ENCODE measurements at places on chromosomes 6 and 20.

- DNase-seq = no peak
These were observed 24.8 kb downstream of the COL20A1 start for GRCh38 chr20:63317601-63318291.

DNA sequence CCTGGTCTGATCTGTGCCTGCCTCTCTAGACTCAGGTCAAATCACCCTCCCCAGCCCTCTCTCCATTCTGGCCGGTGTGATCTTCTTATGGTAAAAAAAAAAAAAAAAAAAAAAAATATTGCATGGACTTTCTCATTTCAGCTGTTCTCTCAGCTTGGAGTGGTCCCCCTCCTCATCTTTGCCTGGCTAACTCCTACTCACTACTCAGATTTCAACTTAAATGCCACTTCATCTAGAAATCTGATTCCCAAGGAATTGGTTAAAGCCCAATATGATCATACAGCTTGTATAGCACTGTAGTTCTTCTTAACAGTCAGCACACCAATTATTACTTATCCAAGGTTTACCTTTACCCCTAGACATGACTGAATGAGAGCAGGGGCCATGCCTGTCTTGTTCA lies 105.9 kb upstream of the CARMIL1 start:
- DNase-seq = no peak

GRCh38 chr6:88050140-88050818 lies 2.6 kb downstream of the SPACA1 start:
- DNase-seq = no peak

DNA sequence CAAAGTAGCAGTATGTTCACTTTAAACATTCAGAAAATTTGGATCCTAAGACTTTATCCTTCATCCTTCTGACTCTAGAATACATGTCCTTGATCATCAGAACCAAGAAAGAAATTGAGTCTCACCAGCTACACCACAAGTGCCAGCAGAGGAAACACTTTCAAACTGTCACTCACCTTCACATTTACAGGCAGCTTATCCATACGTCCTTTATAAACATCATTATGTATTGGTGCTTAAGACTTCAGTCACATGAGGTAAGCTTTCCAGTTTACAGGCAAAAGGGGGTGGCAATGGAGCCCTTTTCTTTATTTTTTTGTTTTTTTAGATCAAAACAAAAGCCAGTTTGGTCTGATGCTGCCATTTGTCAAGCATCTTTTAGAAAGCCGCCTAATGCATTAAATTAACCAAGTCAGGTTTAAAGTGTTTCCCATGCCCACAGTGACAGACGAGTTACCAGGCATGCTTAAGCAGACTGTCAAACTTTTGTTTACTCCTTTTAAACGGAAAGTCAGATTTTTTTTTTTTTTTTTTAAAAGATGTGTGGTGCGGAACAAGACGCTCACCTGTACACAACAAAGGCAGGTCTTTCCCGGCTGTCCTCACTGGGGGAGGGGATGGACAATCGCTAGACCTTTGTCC lies 952 bp upstream of the BRPF3 start:
- no peak for DNase-seq

- no peak for DNase-seq
These were observed 63.4 kb downstream of the TRAM2 start for GRCh38 chr6:52513464-52513863.

DNA sequence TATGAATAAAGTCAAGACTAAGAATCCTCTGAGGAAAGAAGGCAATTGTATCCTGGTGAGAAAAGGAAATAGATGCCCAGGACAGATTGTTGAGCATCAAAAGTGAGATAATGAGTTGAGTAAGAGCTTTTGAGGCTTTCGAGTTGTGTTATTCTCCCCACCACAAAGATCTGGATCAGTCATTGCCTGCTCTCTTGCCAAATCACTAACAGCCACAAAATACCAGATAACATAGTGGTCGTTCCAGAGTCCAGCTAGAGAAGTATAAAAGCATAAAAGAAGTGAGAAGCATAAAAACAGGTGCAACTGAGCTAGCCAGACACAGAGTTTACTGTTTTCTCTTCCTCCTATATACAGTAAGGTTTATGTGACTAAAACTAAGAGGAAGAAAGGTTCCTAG lies 4.9 kb downstream of the SPINT4 start:
- DNase-seq = no peak

GRCh38 chr20:45100563-45101245 lies at the start of gene KCNS1:
TSS of gene KCNS1 (minus strand) at chr20:45101127. CDS start at chr20:45099236, 1,891 bp downstream.
- DNase-seq = no peak

GRCh38 chr6:162343198-162343935 lies 384.2 kb downstream of the PRKN start:
- DNase-seq = no peak

- no peak for DNase-seq
These were observed 21.7 kb downstream of the KIZ start for GRCh38 chr20:21147593-21147992.

- DNase-seq = no peak
These were observed 40.7 kb downstream of the RGS17 start for GRCh38 chr6:153090241-153090930.

DNA sequence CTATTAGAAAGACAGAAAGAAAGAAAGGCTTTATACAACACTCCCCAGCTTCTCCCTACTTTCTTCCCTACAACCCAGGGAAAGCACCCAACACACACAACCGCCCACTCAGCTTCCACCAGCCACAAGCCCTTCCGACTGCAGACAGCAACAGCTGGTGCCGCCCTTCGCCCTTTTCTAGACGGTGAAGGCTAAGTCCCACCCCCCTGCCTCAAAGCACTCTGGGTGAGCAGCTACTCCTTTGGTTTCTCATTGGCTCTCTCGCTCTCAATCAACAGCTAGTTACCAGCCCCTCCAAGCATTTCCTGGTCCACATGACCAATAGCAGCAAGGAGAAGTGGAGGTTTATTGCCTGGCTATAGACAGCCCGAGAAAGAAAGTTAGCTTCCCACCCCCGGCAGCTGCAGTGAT lies 230.1 kb upstream of the MOCS1 start:
- DNase-seq = no peak

GRCh38 chr20:25695532-25696370 lies 902 bp downstream of the ZNF337 start:
- DNase-seq = no peak

DNA sequence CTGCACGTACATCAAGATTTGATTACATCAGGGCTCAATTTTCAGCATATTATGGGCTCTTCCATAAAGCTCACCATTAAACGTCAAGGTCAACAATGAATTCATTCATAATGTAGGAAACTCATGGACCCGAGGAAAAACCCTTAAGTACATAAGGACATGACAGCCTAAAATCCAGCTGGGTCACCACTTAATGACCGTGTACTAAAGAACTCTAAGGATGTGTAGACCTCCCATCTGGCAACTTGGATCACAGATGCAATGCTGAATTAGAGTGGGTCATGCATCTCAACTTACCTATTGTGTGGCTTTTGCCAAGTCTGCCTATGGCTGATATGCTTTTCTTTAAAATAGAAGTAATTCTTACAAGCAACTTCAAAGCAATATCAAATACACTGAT lies 26.7 kb upstream of the DEFB112 start:
- no peak for DNase-seq

DNA sequence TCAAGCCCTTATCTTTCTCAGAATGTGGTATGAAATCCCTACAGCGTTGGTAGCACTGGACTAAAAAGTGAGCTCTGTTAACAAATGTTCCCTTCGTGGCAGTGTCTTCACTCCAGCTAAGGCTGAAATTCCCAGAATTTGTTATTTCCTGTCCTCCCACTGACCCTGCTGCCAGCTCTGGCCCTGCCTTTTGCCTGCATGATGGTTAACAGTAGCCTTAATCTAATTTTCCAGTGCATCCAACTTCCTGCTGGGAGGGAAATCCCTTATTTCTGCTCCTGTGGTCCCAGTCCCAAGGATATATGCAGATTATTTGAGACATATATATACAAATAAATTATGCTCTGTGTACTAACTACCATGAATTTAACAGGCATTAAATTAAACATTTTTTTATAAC lies 157.2 kb upstream of the CARMIL1 start:
- no peak for DNase-seq

- no peak for DNase-seq
These were observed 60.9 kb downstream of the FYN start for GRCh38 chr6:111812060-111813038.

GRCh38 chr6:156348424-156348823 lies 428.8 kb upstream of the ARID1B start:
- DNase-seq = no peak

DNA sequence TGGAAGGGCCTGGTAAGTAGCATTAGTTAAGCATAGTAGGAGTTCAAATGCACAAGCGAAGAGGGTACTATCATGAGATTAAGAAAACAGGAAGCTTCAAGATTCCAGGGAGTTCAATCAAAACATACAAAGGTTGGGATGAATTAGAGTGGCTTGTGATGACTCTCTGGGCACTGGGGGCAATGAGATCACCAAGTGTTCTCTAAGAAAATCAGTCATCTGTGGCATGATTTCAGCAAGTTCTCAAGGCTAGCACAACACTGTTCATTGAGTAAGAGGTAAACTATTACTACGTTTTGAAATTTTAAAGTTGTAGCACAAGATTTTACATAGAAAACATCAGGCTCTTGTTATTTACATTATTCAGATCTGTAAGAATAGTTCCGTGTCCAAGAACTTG lies 139.7 kb upstream of the FLRT3 start:
- DNase-seq = no peak

- no peak for DNase-seq
These were observed 62.3 kb upstream of the GPR31 start for GRCh38 chr6:167219967-167220512.

DNA sequence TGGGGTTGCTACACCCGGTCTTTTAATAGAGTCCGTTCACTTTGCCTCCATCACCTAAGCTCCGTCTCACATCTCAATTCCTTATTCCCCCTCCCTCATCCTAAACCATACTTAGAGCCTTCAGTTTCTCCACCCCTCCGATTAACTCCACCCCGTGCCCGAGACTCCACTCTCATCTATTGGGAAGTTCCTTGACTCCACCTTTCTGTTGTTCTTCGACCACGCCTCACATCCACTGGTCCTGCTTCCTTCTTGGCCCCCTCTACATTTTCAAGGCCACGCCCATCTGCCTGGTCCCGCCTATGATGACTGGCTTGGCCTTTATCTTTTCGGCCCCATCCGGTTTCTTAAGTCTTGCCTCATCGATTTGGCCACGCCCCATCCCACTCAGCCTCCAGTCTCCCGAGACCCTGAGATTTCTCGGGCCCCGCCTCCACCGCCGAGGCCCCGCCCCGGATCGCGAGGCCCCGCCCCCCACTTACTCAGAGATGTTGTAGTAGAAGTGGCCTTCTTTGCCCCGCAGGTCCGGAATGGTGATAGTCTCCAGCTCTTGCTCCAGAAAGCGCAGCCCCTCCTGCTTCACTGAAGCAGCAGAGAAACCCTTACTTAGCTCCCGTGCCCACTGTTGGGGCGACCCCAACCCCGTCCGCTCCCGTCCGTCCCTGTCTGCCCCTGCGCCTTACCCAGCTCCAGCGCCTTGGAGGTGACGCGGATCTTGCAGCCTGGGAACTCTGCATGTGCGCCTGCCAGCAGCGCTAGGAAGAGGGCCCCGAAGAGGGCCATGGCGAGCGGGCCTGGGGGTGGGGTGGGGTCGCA lies 1.1 kb downstream of the PLTP start:
- DNase-seq = peak; percentile 99

DNA sequence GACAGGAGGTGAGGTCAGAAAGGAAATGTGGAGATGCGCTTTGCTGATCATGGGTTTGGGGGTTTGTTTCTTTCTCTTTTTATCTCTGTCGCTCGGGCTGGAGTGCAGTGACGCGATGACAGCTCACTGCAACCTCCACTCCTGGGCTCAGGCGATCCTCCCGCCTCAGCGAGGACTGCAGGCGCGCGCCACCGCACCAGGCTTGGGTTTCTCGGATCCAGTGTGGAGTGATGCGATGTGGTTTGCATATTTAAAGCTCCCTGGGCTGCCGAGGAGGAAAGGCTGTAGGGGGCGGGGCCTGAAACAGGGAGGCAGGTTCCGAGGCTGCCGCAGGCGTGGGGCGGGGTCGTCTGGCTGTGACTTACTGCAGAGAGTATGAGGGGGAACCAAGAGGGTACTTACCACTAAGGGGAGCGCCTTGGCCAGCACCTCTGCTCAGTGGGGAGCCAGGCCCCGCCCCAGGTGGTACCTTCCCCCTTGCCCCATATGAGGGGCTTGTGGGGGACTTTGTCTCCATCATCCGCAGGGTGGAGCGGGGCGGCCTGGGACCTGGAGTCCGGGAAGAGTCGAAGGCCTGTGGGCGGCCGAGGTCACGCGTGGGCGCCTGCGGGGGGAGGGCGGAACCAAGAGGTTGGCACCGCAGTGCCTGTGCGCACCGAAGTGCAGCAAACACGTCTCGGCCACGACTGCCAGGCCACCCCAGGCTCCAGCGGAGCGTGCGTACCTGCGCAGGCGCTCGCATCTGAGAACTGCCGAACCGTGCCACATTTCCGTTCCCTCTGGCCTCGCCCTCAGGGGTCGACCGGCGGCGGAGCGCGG lies 12.7 kb upstream of the BAK1 start:
- no peak for DNase-seq

GRCh38 chr6:6775074-6775473 lies 186.6 kb downstream of the LY86 start:
- DNase-seq = no peak

DNA sequence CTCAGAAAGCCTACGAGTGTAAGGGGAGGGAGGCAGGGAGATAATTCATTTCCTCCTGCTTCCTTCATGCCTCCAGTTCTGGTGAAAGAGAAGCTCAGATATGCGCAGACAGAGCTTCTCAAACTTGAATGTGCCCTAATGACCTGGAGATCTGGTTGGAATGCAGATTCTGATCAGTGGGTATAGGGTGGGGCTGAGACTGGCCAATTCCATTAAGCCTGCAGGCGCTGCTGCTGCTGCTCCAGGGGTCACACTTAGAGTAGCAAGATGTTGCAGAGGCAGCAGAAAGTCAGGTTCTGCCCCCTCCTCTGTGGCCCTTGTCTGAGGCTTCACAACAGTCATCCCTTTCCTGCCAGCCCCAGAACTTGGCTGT lies 161.0 kb downstream of the DHX35 start:
- DNase-seq = no peak

- DNase-seq = no peak
These were observed 52.8 kb downstream of the TOMM6 start for GRCh38 chr6:41840326-41840725.

GRCh38 chr6:53928641-53929040 lies 133.8 kb downstream of the LRRC1 start:
- DNase-seq = no peak

GRCh38 chr6:138004430-138005287 lies 102.6 kb downstream of the PERP start:
- DNase-seq = no peak

- no peak for DNase-seq
These were observed 102.3 kb downstream of the LYRM2 start for GRCh38 chr6:89536231-89536630.

- DNase-seq = no peak
These were observed 122.9 kb downstream of the SLC35F1 start for GRCh38 chr6:118029967-118030366.

- DNase-seq = no peak
These were observed 18.0 kb upstream of the ZFAND3 start for GRCh38 chr6:37801605-37801940.
